ENCODE measurements at places on chromosomes 5 and 9.

- DNase-seq = no peak
Observed at GRCh38 chr9:437574-438001, 222.9 kb downstream of the DOCK8 start.

GRCh38 chr5:126972062-126972895, 58.1 kb downstream of the MARCHF3 start:
- no peak for DNase-seq

- no peak for DNase-seq
Observed at GRCh38 chr5:135145985-135146384, 112.0 kb upstream of the PITX1 start.

GRCh38 chr5:55535199-55535905, 588 bp upstream of the PLPP1 start:
- DNase-seq = no peak

DNA sequence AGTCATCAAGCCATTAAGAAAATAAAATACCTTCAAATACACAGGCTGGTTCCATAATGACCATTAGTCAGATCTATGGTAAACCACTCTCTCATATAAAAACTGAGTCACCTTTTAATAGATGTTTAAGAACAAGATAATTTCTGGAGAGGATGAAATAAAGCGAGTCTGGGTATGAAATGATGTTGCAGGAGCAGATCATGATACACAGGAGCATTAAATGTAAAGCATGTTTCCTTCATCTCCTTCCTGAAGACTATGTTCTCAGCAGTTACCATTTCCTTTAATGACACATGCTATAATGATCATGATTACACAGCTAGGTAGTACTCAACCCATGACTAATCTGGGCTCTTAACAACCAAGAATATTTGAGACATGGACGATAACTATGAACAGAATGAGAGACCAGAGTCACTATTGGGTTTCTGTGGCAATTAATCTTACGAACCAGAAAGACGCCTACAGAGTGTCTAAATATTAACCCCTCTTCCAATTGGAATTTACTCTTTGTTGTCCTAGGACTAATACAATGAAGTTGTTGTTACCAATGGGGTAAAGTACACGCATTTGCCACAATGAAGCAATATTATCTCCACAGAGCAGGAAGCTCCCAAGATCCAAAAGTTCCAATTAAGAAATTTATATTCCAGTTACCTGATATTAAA, 105.6 kb downstream of the NR6A1 start:
- no peak for DNase-seq

DNA sequence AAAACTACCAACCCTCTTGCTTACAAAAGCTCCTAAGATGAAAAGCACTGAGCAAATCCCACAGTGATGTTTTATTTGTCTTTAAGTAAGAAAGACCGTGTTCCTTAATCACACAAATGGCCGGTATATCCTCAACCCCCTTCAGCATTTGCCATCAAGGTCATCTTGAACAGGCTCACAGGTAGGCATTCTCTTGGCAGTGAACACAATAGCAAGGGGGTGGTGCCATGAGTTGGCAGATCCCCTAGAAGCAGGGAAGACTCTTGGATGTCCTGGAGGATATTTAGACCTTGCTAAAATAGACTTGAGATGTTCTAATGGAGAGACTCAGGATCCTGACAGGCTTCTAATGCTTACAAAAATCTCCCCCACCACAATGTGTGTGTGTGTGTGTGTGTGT, 323.0 kb downstream of the SPOCK1 start:
- no peak for DNase-seq

DNA sequence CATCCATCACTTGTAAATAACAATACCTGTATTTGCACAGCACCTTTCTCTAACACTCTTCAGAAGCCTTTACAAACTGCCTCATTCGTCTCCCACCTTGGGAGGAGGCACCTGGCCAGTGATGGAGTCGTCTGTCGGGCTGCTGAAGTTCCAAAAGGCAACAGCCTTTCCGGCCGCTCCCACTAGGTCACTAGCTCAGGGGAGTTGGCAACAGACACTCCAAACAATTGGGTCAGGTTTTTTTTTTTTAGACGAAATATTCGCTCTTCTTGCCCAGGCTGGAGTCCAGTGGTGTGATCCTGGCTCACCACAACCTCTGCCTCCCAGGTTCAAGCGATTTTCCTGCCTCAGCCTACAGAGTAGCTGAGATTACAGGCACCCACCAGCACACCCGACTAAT, 4.0 kb downstream of the DAP start:
- no peak for DNase-seq

- DNase-seq = peak; percentile 47
Observed at GRCh38 chr9:137305060-137305797, 3.2 kb upstream of the NRARP start.

GRCh38 chr9:92483627-92484545, 1.6 kb upstream of the ASPN start:
- no peak for DNase-seq

GRCh38 chr5:174413567-174414314, 310.6 kb upstream of the MSX2 start:
- no peak for DNase-seq

- no peak for DNase-seq
Observed at GRCh38 chr5:1502046-1502736, 21.6 kb downstream of the LPCAT1 start.

- DNase-seq = no peak
Observed at GRCh38 chr5:135710045-135710675, 124.3 kb upstream of the SLC25A48 start.

DNA sequence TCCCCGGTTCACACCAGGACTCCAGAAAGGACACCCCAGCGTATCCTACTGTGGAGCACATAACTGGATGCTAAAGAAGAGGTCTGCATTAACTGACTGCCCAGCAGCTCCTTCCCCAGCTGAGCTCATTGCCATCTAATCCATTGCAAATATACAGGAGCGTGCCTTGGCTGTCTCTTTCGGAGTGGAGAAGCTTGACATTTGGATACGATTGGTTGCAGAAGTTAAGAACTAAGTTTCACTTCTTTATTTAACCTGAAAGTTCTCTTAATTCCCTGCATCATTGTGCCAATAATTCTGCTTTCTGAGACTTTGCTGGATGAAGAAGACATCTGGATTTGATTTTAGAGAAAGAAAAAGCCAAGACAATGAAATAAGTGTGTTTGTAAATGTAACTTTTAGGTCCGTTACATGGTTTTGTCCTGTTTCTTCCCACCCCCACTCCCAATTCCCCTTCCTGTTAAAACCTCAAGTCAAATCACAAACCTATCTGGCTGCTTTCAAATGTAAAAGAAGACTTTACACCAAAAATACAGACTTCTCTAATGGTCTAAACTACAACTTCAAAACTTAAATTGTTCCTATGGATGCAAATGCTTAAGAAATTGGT, 33.9 kb downstream of the TAS2R1 start:
- DNase-seq = no peak

GRCh38 chr5:176407456-176408251, 8.7 kb downstream of the CLTB start:
- no peak for DNase-seq

- no peak for DNase-seq
Observed at GRCh38 chr5:131974622-131974955, 29.1 kb upstream of the MEIKIN start.

DNA sequence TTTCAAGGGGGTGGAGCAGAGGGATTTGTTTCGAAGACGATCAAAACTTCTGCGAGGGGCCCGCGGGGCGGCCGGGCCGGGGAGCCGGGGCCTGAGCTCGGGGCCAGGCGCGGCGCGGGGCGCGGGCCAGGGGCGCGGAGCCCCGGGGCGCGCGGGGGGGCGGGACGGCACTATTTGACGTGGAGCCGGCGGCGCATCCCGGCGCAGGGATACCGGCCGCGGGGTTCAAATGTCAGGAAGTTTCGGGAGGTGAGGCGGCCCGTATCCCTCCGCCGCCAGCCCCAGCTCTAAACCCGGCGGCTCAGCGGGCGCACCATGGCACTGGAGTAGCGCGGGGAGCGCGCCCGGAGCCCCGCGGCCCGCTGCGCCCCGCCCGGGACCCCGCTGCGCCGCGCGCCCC, at the start of gene LMX1B:
LMX1B (plus strand) TSS at position 278 of the 400 bp plus-strand sequence. CDS start 522 bp downstream, outside the sequence.
- DNase-seq = no peak

GRCh38 chr5:103366918-103367549, 108.5 kb downstream of the MACIR start:
- DNase-seq = no peak

DNA sequence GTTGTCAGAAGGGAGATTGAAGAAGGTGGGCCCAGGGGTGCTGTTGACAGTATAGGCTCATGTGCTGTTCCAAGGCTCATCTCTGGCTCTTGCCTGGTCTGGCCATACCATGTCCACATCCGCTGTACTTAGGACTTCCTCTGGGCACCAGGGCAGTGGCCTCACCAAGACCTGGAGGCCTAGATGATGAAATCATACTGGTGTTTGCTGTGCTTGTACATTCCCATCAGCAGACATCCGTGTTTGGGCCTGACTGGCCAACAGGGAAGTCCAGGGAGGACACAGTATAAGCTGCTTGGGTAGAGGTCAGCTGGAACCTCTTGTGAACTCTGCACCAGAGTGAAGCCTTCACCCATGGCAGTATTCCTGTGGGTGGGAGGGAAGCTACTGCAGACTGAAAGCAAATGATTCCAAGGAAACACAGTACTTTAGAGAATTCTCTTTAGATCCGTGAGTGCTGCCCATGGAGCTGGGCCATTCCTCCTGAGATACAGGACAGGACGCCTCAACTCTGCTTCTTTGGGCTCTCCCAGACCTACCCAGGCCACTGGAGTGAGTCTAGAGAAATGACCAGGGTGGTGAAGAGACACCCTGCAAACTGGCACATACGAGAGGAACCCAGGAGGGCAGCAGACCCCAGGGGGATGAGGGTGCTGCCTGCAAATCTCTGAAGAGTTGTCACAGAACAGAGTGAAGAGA, 22.5 kb downstream of the POLR1E start:
- DNase-seq = no peak

- DNase-seq = no peak
Observed at GRCh38 chr5:38670878-38671277, 114.4 kb upstream of the LIFR start.

GRCh38 chr5:158621391-158621790, 478.3 kb downstream of the EBF1 start:
- no peak for DNase-seq

GRCh38 chr9:8371686-8372085, 572.1 kb upstream of the DMAC1 start:
- no peak for DNase-seq

DNA sequence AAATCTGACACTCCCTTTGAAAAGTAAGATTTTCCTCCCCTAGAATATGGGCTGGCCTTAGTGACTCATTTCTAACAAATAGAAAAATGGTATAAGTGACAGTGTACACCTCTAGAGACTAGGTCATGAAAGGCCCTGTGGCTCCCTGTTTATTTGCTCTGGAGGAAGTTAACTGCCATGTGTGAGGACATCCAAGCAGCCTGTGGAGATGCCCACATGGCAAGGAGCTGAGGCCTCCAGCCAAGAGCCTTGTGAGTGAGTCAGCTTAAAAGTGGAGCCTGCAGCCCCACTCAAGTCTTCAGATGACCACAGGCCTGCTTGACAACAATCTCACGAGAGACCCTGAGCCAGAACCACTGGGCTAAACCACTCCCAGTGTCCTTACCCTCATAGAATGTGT, 128.1 kb upstream of the LHFPL2 start:
- DNase-seq = no peak

DNA sequence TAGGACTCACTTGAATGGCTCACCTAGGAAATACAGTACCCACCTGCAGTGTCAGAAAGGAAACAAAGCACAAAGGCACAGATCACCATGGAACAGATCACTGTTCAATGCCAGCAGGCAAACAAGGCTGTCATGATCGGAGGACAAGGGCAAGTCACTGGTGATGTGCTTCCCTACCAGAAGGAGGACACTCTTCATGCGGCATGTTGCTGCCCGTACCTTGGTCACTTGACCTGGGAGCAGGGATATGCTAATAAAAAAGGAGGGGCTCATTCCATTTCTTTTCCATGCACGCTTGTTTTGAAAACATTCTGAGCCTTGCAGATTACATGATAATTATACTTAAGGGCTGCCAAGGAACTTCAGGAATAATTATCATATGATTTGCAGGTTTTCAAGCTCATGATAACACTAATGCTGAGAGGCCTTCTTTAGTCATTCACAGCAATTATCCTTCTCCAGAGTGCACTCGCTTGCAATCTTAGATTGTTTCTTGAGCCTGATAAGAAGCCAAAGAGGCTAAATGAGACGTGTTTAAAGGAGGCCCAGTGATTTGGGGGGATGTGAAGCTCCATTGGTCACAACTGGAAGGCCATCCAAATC, 36.1 kb upstream of the STARD4 start:
- DNase-seq = no peak

DNA sequence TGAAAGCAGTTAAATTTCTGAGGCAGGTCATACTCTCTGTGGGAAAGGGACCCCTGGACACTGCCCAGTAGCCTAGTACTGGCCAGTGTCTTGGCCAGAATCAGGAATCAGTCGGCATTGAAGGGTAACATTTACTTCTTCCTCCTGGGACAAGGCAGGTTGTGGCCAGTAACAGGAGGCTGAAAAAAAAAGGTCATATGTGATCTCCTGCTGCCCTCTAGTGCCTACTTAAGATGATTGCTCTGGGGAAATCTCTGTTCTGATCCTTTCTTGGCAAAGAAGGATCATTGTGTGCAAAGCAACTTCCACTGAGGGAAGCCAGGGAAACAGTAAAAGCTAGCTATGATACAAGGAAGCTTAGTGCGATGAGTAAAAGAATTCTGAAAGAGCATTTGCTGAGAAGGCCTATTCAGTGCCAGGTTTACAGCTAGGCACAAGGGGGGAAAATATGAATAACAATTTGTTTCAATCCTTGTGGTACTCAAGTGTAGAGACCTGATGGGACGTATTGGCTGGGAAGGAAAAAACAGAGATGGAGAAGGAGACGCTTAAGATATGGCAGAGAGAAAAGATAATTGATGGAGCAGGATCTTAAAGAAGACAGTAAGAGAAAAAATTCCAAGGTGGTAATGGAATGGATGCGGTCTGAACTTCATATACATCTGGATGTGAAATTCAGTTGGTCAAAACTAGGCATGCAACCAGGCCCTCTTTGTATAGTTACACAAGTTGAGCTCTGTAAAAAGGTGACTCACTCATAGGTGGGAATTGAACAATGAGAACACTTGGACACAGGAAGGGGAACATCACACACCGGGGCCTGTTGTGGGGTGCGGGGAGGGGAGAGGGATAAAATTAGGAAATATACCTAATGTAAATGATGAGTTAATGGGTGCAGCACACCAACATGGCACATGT, 25.8 kb upstream of the TRIM32 start:
- DNase-seq = no peak

DNA sequence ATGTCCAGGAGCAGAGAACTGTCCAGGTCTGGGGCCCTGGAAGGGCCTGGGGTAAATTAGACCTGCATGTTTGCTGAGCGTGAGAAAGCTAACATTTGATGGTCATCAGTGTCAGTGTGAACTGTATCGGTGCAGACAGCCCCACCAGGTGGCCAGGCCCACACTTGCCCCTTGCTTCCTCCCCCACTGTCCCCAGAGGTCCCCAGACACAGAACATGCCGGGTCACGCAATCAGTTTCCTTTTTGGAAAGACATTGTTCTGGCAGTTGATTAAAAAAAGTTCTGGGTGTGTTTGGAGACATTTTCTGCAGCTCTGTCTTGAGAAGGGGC, 1.5 kb downstream of the NKD2 start:
- no peak for DNase-seq

DNA sequence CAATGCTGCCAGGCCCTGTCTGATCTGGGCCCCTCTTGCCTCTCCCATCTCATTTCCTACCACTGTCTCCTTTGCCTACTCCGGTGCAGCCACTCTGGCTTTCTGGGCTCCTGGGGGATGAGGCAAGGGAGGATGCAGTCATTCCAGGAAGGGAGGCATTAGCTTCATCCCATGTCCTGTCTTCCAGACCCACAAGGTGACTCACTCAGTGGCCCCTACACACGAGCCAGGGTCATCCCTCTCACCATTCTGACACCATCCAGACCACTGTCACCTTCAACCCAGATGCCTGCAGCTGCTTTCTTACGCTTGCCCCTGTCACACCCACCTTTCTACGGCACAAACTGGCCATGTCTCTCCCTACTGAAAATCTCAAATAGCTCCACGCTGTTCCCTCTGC, 19.1 kb downstream of the ACSL6 start:
- DNase-seq = no peak

All from progenitor cell of endocrine pancreas (in vitro differentiated cells).